ENCODE measurements at places on chromosomes 6 and 20.

- DNase-seq = no peak
Measured at GRCh38 chr6:154258064-154258757, 98.4 kb downstream of the IPCEF1 start.

DNA sequence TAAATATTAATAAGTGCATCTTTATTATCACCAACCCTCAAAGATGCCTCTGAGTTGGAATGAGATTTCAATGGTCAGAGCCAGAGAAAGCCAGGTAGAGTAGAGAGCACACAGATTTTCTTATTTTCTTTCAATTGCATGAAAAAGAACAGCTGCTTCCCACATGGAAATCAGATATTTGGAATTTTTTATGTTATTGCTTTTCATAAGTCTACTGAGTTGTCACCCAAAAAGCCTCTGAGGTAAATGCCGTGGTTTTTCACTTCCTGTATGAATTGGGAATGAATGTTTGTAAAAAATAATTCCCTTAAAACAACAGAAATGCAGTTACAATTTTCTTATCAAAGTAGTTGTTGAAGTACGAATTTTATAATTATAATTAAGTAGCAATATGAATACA is 563.1 kb downstream of the RFPL4B start:
- no peak for DNase-seq

GRCh38 chr20:38098952-38099351 is 65.4 kb downstream of the RPRD1B start:
- no peak for DNase-seq

GRCh38 chr6:142404751-142405150 is 102.9 kb downstream of the ADGRG6 start:
- no peak for DNase-seq

DNA sequence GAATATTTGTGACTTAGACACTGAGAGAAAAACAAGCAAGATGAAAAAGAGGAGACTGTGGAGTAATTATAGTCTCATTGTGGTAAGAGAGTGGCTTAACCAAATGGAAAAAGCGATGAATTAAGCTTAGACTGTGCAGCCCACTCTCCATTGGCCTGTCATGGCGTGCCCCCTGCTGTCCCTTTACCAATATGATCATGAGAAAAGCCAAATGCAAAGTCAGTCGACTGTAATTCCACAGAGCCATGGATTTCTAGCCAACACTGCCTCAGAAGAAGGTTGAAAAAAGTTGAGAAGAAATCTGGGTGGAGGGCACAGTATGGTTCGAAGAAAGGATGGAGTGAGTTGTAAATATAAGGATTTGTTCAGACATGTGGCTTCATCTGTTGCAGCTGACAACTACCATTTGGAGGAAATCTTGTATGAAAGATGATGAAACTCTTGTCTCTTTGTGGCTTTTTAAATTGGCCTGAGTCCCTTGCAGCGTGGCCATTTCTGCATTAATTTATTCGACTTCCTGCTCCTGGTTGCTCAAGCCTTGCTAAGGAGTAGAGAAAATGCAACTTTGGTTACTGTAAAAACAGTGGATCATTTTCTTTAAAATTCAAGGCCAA is 251.4 kb downstream of the DOK5 start:
- DNase-seq = no peak

DNA sequence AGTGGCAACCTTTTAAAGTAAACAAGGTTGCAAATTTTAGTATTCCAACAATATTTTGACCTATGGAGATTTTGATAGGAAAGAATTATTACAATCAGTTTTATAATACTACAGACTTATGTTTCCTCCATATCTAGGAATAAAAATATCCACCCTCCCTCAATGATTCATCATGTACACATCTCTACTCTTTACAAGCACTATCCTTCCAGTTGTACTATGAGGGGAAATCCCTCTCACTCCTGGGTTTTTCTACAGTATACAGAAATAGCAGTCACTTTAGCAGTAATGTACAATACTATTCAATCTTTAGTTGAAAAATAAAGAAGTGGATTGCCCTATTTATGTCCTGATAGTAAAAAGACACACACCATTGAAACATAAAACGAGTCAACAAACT is 46.3 kb upstream of the SCML4 start:
- no peak for DNase-seq

DNA sequence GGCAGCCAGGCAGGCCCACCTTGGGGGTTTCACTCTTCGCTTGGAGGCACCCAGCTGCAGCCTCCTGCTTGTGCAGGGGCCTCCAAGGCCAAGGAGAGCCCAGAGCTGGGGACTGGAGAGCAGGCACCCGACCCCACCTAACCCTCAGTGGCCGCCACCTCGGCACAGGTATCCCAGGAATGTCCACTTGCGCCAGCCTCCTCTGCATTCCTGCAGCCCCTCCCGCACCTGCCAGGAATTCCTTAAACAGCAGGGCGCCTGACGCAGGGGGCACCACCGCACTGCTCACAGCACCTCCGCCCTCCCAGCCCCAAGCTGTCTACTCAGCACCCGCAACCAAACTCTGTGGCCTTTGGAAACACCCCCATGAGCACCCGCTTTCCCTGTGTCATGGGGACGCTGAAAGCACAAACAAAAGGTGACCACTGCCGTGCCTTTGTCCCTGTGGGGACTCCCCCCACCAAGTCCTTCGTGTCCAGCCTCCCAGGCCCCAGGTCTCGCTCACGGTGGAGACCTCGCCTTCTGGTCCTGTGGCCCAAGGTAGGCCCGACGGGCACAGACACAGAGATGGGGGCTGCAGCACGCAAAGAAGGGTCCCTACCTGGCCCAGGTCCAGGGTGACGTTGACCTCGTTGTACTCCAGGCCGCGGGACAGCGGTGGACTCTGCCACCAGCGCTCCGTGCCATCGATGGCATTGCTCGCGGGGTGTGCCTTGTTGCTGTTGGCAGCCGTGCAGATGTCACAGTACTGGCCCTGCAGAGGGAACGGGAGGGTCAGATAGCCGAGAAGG is 5.1 kb downstream of the LAMA5 start:
- no peak for DNase-seq

- no peak for DNase-seq
Measured at GRCh38 chr20:6178537-6178936, 55.7 kb upstream of the FERMT1 start.

- no peak for DNase-seq
Measured at GRCh38 chr6:144657691-144658090, 372.6 kb downstream of the UTRN start.

DNA sequence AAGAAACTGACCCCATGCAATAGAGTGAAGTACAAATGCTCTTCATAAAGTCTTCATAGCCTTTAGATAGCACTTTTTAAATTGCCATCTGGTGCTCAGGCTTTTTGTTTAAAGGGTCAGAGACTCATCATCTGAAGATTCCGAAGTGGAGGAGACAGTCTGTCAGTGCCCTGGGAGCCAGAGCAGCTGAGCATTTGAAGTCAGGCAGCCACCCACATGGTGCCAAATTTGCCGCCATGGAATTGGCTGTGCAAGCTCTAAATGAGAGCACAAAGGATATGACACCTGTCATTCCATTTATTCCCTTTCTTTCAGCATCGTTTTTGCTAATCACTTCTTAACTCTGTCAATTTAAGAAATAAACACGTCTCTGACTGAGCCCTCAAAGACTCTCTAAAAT is 32.8 kb upstream of the CEP162 start:
- DNase-seq = no peak

- no peak for DNase-seq
Measured at GRCh38 chr6:19921786-19922185, 84.6 kb downstream of the ID4 start.

GRCh38 chr6:45026003-45026516 is 302.1 kb upstream of the RUNX2 start:
- DNase-seq = no peak

DNA sequence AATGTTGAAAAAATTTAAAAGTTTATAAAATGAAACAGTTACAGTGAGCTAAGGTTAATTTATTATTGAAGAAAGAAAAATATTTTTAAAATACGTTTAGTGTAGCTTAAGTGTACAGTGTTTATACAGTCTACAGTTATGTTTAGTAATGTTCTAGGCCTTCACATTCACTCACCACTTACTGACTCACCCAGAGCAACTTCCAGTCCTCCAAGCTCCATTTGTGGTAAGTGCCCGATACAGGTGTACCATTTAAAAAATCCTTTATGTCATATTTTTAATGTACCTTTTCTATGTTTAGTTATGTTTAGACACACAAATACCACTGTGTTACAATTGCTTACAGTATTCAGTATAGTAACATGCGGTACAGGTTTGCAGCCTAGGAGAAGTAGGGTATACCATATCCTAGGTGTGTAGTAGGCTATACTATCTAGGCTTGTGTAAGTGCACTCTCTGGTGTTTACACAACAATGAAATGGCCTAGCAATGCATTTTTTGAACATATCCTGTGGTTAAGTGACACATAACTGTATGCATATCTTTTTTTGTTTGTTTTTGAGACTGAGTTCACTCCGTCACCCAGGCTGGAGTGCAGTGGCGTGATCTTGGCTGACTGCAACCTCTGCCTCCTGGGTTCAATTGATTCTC is 26.3 kb downstream of the FLRT3 start:
- DNase-seq = no peak

GRCh38 chr20:50330504-50331313 is 140.1 kb downstream of the CEBPB start:
- no peak for DNase-seq

DNA sequence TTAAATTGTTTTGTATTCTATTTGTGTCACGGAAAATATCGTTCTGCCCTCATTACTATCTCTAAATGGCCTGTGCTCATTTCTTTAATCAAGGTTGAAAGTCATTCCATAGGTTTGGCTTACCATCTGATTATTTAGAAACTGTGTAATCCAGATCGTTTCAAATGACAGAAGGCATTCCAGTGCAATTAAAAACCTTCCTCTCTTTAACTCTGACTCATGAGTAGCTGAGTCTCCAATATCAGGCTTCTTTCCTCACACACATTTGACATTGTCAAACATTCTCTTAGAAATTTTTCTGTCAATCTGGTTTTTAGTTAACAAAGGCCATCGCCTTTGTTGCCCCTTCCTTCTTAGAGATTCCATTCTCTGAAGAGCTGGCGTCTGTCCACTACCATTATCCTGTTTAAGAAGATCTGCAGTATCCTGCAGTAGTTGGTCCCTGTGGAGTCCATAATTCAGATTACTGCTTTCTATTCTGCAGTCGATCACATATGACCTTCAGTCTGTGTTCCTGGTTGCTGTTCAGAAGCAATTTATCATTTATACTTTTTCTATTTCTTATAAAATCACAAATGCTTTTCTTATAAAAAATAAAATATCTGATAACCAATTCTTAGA is 3.9 kb upstream of the TRDN start:
- no peak for DNase-seq

- DNase-seq = no peak
Measured at GRCh38 chr6:147071776-147072175, 132.4 kb upstream of the STXBP5 start.

- DNase-seq = no peak
Measured at GRCh38 chr6:104509355-104509754, 350.4 kb downstream of the HACE1 start.

DNA sequence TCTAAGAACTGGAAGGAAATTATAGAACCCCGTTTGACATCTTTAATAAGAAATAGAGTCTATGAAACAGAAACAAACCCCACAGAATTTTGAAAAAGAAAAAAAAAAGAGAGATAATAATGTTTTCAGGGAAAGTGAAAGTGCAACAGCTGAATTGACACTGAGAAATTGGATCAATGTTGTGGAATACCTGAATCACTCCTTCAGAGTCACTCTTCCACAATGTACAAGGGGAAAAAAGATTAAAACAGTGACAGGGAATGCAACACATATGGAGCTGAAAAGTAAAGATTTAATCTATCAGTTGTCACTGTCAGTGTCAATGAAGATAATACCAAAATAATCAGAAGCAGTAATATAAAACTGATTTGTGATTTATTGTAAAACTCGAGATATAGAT is 520.8 kb upstream of the HS3ST5 start:
- DNase-seq = no peak

DNA sequence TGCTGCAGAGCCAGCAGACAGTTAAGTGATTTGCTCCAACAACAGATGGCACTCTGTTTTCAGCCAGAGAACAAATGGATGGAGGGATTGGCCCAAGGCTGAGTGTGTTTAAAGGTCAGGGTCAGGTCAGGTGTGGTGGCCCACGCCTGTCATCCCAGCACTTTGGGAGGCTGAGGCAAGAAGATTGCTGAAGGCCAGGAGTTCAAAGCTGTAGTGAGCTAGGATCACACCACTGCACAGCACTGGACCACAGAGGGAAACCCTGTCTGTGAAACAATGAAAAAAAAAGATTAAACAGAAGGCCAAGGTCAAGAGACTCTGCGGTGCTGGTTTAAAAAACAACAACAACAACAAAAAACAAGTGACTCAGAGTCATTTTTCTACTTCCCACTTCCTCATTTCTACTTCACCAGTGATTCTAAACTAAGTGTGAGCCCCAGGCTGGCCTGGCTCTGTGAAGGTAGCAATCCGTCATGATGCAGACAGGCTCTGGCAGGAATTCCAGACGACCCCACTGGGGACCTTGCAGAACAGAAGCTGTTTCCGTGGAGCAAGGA is 42.5 kb upstream of the ARMC2 start:
- DNase-seq = no peak

DNA sequence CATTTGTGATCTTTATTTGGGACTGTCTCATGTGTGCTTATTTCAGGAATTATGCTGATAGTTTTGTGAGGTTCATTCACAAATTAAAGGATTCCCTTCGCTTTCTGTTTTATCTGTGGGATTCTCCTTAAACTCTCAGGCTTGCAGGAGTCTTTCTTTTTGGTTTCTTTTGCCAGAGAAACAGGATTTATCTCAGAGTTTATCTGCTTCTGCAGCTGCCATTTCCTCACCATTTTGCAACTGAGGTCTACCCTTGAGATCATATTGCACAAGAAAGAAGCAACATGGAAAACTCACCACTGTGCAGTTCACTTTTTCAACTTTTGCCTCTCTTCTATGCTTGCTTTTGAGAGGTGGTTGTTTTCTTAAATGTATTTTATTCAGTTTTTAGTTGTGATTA is 201.0 kb downstream of the PRL start:
- DNase-seq = no peak

GRCh38 chr6:35402136-35402855 is 49.8 kb upstream of the FANCE start:
- no peak for DNase-seq

GRCh38 chr6:158797331-158798310 is 21.5 kb downstream of the EZR start:
- DNase-seq = no peak

- no peak for DNase-seq
Measured at GRCh38 chr6:138499303-138500018, at the start of gene NHSL1. Gene NHSL1 (minus strand): TSS chr6:138499494. CDS start chr6:138499290, 204 bp downstream.

- no peak for DNase-seq
Measured at GRCh38 chr6:94468830-94469229, 1049.5 kb upstream of the EPHA7 start.

GRCh38 chr6:111784433-111784832 is 88.8 kb downstream of the FYN start:
- no peak for DNase-seq

- no peak for DNase-seq
Measured at GRCh38 chr6:15713325-15713724, 50.5 kb upstream of the DTNBP1 start.

DNA sequence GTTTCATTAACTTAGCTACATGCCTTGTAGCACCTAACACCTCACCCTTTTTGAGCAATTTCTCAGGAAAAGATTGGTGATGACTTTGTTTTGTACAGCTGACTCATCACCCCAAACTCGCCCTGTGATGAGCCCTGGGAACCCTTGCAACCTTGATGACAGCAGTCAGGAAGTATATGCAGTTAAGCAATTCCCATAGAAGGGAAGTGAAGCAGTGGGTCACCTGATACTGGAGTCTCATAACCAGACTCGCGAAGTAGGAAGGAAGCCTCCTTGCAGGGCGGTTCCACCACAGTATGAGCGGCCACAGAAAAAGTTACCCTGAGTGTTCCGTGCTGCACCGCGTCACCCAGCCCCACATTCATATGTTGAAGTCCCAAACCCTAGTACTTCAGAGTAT is 82.0 kb upstream of the EDN1 start:
- DNase-seq = no peak

Data from stimulated activated CD4-positive, alpha-beta T cell treated with anti-CD3 and anti-CD28 coated beads, Interleukin-2, amount 100 ng/mL, for 24 hours (primary cell).